AG04449 (cell line): ENCODE measurements at places on chromosomes 11 and 22.

DNA sequence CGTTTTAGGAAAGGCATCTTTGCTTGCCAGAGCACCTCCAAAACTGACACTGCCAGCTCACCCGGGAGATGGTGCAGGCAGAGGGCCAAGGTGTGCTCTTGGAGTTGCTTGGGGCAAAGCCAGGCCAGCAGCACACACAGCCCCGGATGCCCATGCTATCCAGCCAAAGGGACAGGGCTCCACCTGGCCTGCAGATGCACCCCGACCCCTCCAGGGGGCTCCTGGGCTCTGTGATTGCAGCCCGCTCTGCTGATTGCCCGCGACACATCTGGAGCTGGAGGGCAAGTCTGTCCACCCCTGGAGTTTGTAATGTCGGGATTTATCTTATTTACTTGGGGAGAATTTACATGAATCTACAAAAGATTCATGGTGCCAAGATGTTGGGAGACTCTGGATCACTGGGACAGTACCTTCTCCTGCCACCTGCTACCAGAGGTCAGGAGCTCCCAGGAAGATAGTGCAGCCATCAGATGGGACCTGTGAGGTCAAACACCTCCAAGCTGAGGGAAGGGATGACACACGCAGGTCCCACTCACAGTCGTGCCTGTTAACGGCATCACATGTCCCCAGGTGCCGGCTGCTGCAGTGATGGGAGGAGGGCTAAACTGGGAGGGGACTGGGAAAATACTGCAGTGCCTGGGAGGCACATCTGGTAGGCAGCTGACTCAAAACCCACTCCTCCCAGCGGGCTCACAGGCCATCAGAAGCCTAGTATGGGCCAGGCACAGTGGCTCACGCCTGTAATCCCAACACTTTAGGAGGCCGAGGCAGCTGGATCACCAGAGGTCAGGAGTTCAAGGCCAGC, 17.2 kb downstream of the CBX7 start:
- no peak for DNase-seq

DNA sequence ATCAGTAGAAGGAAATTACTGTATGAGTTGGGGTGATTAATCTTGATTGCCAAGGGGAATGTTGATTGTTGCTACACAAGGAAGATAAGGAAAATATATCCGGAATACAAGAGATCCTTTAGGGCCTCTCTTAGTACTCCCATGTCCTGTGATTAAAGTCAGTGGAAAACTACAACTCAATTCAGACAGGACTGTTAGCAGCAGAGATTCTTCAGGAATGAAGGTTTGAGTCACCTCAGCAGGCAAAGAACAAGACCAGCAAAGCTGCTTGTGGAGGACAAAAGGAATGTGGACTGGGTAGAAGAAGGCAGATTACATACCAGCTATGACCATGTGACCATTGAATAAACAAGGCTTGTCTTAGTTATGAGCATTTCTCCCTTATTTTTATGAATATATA, 478.2 kb downstream of the BUD13 start:
- DNase-seq: peak; percentile 42

GRCh38 chr11:134524201-134524600, 112.2 kb upstream of the B3GAT1 start:
- DNase-seq: no peak

DNA sequence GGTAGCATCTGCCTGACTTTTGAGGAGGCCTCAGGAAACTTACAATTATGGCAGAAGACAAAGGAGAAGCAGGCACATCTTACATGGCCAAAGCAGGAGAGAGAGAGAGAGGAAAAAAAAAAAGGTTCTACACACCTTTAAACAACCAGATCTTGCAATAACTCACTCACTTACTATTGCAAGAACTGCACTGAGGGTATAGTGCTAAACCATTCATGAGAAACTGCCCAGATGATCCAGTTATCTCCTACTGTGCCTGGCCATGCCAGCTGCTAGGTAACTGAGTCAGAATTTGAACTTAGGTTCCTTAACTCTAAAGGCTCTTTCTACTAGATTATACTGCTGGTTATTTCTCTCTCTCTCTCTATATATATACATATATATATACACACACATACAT, 7.3 kb downstream of the HORMAD2 start:
- no peak for DNase-seq

DNA sequence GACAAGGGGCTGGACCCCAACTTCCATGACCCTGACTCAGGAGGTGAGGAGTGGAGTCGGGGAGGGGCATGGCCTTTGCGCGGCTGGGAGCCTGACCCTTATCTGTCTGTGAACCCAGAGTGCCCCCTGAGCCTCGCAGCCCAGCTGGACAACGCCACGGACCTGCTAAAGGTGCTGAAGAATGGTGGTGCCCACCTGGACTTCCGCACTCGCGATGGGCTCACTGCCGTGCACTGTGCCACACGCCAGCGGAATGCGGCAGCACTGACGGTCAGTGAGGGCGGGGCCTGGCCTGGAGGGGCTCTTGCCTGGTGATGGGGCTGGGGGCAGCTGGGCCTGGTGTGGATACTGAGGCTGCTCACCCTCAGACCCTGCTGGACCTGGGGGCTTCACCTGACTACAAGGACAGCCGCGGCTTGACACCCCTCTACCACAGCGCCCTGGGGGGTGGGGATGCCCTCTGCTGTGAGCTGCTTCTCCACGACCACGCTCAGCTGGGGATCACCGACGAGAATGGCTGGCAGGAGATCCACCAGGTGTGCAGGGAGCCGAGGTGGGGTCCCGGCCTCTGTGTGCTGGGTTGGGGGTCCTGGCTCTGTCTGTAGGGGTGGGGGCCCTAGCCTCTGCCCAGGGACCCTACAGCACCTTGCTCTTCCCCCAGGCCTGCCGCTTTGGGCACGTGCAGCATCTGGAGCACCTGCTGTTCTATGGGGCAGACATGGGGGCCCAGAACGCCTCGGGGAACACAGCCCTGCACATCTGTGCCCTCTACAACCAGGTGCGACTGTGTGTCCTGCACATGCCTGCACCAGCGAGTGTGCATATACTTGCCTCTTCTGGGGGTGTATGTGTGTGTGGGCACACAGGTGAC, 6.3 kb downstream of the SHANK3 start:
- DNase-seq: no peak

DNA sequence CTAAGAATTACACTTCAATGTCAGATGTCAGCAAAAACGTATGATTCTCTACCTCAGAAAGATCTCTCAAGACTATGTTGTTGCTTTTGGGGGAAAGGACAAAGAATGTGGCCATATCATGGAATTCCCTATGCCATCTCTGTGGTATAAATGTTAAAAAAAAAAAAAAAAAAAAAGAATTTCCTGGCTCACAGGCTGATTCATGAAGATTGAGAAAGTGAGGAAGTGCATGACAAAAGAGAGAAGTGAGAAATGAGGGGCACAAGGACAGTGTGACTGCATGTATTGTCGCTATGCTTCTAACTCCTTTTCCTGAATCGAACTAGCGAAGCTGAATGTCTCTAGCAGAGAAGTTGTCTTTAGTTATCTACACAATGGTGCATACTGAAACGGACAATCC, 80.6 kb upstream of the CARD18 start:
- no peak for DNase-seq

- no peak for DNase-seq
Measured at GRCh38 chr11:57644748-57645688, 4.7 kb downstream of the YPEL4 start.

DNA sequence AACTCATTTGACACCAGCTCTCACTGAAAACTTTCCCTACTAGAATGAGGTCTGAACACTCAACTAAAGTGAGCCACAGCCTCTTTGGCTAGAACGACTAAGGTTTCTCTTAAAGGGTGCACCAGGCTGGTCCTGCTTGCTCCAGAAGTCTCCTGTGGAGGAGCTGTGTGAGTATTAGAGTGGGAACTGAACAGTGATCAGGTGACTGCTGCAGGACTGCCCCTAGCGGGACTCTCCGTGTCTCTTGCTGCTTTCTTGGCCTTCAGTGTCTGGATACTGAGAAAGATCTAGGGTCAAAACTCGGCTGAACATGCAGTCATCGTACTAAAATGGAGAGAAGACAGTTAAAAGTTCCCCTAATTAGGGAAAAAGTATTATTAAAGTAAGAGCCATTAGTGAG, 34.6 kb downstream of the FAM118A start:
- DNase-seq: no peak

DNA sequence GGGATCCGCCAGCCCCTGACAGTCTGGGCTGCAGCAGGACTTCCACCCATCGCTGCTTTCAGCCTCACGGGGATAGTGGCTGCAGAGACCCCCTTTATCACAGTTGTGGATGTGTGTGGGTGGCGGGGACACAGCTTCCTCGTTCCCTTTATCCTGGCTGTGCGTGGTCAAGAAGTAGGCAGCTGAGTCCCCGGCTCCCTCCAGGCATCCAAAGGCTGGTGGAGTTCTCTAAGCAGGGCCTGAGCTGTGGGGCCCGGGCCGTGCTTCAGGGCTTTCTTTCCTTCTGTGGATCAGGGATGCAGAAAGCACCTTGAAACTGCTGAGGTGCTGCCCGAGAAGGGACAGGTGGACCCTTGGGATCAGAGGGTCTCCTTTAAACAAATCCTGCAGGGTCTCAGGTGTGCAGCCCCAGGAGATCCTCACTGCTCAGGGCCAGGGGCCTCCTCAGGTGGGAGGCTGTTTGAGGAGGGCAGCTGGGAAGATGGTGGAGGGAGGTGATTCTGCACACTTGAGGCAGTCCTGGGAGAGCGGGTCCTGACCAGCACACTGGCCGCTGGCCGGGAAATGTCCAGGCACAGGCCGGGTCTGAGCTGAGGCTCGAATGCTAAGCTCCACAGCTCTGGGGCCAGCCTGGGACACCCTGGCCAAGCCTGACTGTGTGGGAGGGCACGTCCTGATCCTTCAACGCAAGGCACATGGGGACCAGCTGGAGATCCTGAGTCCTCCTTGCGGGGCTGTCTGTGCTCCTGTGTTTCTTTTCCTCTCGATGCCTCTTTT, 1024.3 kb downstream of the BRD1 start:
- DNase-seq: no peak

GRCh38 chr22:38034278-38034882, 22.8 kb upstream of the PICK1 start:
- DNase-seq: no peak

DNA sequence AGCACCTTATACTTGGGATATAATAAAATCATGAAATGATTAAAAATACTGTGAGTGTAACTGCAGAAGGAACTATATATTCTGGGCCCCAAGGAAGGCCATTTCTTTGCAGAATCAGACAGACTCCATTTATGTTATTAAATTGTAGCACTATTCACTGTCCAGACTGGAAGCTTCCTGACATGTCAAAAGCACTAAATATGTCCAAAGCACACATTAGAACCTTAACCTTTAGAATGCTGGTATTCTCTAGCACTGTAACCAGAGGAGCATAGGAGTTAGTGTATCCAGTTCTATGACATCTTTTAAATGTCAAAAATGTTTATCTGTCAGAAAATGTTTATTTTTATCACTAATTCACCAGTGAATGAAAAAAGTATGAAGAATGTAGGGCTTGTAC, 246.9 kb downstream of the CADM1 start:
- no peak for DNase-seq

DNA sequence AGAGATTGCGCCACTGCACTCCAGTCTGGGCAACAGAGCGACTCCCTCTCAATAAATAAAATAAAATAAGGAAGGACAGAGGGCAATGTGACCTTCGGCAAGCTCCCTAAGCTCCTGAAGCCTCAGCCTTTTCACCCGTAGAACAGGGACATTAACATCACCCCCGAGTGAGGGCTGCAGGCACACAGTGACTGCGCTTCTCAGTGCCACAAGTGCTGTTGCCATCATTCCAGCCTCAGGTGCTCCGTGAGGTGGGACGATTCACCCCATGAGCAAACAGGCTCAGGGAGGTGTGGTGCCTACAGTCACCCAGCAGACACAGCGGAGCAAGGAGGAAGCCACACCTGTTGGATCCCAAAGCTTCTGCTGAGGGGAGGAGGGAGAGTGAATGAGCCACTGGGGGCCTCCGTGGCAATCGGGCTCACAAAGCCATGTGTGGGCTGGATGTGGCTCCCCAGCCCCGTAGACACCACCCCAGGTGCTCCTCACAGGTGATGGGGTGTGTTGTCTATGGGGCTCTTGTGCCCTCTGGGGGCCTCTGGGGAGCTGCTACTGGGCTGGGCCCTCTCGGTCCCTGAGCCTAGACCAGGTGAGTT, 9.1 kb upstream of the TCF20 start:
- DNase-seq: no peak

GRCh38 chr11:128201801-128202200, 385.6 kb downstream of the ETS1 start:
- no peak for DNase-seq

DNA sequence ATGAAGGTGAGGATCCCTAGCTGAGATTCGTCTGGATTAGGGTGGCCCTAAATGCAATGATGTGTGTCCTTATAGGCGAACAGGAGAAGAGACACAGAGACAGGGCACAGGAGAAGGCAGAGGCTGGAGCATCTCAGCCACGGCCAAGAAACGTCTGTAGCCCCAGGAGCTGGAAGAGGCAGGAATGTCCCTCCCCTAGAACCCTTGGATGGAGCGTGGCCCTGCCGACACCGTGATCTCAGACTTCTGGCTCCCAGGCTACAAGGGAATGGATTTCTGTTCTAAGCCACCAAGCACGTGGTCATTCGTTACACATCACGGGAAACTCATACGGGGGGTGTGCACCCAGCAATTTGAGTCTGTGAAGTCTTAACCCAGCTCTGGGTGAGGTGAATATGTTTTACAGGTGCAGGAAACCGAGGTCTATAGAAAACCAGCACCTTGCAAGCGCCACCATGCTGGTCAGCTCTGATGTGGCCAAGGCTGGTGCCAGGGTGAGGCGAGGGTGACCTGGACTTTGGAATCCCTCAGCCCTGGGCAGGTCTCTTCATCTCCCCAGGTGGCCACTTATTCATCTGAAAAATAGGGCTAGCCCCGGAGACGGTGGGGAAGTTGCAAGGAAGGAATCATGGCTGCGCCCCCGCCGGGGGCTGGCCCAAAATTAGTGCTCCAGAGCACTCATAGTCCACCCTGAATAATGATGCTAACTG, 89.5 kb upstream of the FGF3 start:
- DNase-seq: no peak

- no peak for DNase-seq
Measured at GRCh38 chr22:28899199-28899853, 16.0 kb downstream of the ZNRF3 start.

DNA sequence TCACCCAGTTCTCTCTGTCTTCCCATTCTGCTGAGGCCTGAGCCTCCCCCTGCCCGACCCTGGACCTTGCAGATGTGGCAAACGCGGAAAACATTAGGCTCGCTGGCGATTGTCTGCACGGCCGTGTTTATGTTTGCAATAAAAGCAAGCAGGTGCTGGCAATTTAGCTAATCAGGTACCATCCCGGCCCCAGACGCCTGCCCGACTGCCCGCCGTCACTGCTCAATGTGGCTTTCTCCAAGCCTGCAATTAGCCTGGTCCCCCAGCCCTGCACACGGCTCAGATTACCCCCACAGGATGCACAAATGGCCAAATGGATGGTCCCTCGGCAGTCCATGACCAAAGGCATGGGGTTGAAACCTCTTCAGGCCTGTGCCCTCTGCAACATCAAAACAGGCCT, 259.7 kb downstream of the MN1 start:
- no peak for DNase-seq
